ENCODE measurements at places on chromosomes 13 and 19.

GRCh38 chr13:100644371-100644770, 30.2 kb downstream of the TMTC4 start:
- DNase-seq: no peak

DNA sequence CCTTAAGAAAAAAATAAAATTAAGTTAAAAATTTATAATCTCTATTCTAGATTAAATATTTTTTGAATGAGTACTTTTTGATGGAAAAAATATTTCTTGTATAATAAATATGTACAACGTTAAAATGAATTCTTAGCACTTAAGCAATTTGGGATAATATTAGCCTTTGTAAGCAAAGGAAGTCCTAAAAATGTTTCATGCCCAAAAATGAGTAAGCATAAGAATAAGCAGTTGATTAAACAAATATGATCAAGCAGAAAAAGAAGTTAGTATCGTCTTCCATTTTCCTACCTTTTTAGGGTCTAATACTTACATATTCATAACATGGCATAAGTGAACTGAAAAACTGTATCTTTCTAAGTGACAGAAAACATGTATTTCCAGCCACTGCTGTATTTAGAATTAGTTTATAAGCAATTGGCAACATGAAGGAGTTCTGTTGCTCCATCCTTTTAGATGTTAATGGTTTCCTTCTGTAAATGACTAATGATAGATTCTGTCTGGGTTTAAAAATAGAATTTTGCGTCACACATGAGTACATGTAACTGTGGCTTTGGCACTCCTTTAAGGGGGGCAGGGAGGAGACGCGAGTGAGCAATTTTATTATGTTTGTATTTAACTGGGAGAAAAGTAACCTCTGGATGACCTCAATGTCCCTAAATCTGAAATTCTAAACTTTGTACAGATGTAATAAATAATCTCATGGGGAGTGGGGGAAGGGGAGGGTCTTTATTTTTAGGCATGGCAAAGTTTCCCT, 237.4 kb downstream of the RGCC start:
- DNase-seq: peak; percentile 94

DNA sequence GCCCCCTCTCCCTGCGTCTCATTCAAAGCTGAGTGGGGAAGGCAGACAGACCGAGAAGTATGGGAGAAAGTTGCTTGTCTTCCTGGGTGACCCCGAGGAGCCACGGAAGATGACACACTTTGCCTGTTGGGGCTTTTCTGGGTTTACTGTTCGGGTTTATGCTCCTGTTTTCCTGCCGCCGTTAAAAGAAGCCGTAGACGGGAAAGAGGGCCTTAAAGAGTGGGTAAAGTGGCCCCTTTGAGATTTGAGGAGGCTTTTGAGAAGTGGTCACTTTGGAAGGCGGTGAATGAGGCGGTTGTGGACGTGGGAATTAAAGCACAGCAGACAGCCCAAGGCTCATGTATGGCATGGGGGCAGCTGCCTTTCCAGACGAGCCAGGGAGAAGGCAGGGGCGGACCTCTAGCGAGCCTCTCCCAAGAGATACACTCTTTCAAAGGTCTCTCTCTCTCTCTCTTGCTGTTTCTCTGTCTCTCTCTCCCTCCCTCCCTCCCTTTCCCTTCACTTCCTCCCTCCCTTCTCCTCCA, 493 bp upstream of the LHFPL6 start:
- peak; percentile 62 for DNase-seq

DNA sequence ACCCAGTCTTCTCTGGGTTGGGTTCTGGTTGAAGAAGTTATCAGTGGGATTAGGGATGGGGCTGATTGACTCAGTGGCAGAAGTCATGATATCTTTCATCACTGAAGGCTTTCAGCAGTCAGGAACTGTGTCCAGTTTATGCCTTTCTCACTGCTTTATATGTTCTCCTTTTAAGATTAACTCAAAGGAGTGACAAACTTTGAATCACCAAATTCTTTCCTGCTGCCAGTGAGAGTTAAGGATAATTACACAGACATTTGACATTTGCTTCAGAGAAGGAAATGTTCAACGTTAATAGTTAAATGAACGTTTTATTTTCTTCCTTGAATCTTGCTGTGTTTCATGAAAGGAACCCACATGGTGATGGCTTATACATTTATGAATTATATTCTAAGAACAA, 41.0 kb upstream of the CNMD start:
- DNase-seq: peak; percentile 38

DNA sequence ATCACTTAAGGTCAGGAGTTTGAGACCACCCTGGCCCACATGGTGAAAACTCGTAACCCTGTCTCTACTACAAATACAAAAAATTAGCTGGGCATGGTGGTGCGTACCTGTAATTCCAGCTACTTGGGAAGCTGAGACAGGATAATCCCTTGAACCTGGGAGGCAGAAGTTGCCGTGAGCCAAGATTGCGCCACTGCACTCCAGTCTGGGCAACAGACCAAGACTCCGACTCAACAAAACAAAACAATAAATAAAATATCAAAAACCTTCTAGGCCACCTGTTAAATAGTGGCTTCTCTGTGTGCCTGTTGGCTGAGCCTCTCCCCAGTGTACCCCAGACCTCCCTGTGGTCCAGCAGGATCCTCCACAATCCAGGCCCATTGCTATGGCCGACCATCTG, 3.3 kb upstream of the PSMD8 start:
- no peak for DNase-seq

GRCh38 chr19:41401483-41401882, 3.9 kb downstream of the BCKDHA start:
- DNase-seq: no peak

DNA sequence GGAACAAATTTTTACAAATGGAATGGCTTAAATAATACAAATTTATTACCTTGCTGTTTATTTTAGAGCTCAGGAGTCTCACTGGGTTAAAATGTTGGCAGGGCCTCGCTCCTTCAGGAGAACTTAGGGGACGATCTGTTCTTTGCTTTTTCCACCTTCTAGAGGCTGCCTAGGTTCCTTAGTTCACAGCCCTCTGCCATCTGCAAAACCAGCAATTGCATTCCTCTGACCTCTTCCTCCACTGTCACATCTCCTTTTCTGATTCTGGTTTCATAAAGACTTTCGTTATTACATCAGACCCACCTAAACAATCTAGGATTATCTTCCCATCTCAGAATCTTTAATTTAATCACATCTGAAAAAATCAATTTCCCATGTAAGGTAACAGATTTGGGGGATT, 249.6 kb upstream of the SPRY2 start:
- DNase-seq: no peak

DNA sequence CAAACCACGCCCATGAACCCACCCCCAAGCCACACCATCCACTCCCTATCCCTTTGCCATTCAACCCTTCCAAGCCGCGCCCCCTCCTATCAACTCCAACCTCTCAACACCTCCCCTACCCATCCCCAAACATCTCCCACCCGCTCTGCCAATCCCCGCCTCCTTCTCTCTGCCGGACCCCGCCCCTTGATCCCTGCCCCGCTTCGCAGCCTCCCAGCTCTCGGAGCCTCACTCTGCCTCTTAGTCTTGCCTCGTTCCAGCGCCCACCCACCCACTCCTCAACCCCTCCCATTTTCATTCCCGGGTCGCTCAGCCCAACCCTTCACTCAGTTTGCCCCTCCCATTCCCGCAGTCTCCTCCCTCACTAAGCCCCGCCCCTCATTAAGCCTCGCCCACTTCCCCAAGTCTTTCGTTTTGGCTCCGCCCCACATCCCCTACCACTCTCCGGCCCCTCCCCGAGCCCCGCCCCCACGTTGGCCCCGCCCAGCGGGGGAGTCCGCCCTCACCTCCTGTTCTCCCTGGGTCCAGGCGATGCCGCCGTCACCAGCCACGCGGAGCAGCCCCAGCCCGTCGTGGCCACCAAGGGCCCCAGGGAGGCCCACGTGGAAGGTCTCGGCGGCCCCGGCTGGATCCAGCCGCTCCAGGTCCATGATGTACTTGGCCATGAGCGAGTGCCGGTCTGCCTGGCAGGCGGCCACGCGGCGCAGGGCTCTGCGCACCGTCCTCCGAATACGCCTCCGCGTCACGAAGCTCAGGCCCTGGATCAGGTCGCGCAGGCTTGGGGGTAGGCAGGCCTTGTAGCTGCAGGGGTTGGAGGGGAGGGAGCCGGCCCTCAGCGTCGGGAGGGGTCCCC, 5.7 kb downstream of the JAK3 start:
- peak; percentile 49 for DNase-seq

GRCh38 chr13:21338639-21339278, 120.3 kb downstream of the ZDHHC20 start:
- DNase-seq: no peak

Data from kidney glomerular epithelial cell (primary cell).